ENCODE measurements at places on chromosomes 3 and 15.

- DNase-seq, result no peak
Measured at GRCh38 chr3:71048948-71049347, 534.6 kb downstream of the FOXP1 start.

GRCh38 chr3:28935146-28935545 is 345.7 kb upstream of the RBMS3 start:
- no peak for DNase-seq

DNA sequence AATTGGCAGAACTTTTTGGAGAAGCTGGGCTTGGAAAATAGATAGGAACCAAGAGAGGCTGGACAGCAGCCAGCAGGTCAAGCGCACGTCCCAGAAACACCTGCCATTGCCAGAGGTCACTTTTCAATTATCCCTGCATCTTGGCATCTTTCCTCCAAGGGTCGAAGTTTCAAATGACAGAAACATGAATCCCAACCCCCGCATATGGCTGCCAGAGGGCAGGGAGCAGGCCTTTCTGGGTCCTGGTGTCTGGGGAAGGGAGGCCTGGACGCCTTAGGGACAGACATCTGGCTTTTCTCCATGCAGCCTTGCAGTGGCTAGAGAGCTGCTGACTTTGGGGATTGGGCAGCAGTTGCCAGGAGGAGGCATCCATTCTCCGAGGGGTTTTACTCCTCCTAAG is 164.5 kb upstream of the TPM1 start:
- no peak for DNase-seq

DNA sequence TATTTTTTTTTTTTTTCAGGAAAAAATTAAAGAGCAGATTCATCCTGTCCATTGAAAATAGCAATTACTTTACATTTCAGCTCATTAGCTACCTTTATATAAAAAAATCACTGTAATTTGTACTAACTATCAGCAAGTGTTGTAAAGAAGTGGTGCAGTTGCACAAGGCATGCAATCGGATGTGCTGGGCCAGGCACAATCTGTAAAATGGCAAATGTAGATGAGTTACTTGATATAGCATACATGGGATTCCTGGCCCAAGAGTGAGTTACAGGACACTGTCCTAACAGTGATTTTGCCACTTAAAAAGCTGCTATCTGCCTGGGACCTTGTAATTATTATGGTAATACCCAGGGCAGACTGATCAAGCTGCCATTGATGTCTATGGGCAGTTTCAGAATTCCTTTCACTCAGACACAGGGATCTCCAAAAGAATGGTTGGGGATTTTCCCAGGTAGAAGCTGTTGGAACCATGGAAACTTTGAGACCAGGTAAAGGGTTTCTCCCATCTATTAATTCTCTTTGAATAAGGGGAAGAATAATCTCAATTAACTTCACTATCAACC is 182.2 kb upstream of the ICE2 start:
- DNase-seq, result no peak

GRCh38 chr3:196660381-196661166 is 21.1 kb downstream of the NRROS start:
- peak; percentile 82 for DNase-seq

- DNase-seq, result no peak
Measured at GRCh38 chr3:171189394-171190080, 163.0 kb upstream of the SLC2A2 start.

- no peak for DNase-seq
Measured at GRCh38 chr15:48170981-48171380, 7.1 kb downstream of the MYEF2 start.

- no peak for DNase-seq
Measured at GRCh38 chr3:149705416-149705815, 46.9 kb downstream of the COMMD2 start.

- no peak for DNase-seq
Measured at GRCh38 chr15:43433165-43433564, 59.8 kb downstream of the TP53BP1 start.

- no peak for DNase-seq
Measured at GRCh38 chr3:107112356-107112755, 264.9 kb upstream of the CCDC54 start.

DNA sequence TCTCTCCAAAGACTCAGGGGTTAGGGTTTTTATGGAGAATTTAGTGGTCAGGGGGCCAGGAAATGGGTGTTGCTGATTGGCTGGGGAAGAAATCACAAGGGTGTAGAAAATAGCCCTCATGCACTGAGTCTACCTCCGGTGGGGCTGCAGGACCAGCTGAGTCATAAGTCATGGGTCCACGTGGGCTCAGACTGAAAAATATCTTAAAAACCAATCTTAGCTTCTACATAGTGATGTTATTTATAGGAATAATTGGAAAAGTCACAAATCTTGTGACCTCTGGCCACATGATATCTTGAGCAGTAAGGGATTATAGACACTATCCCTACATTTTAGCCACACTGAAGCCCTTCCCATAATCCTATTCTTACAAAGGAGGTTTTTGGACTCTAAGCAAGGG is 224.0 kb downstream of the DPH6 start:
- DNase-seq, result no peak

GRCh38 chr3:27681249-27681748 is 40.8 kb downstream of the EOMES start:
- DNase-seq, result peak; percentile 94

DNA sequence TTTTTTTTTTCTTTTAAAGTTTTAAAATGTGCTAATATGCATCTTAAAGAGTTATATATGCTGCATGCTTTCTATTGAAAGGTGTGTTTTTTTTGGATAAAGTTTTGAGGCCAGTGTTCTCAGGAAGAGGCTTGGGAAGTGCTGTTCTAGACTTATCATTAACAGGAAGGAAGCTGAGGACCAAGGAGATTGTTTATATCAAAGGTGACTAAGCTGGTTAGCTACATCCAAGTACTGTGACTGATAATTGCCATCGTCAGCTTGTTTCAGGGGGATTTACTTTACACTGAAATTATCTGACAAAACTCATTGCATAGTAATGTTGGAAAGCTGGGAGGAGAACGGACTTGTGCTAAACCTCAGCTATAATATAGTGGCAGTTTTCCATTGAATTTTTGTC is 36.3 kb upstream of the UTS2B start:
- DNase-seq, result no peak

- no peak for DNase-seq
Measured at GRCh38 chr15:94610069-94610468, 378.7 kb downstream of the MCTP2 start.

DNA sequence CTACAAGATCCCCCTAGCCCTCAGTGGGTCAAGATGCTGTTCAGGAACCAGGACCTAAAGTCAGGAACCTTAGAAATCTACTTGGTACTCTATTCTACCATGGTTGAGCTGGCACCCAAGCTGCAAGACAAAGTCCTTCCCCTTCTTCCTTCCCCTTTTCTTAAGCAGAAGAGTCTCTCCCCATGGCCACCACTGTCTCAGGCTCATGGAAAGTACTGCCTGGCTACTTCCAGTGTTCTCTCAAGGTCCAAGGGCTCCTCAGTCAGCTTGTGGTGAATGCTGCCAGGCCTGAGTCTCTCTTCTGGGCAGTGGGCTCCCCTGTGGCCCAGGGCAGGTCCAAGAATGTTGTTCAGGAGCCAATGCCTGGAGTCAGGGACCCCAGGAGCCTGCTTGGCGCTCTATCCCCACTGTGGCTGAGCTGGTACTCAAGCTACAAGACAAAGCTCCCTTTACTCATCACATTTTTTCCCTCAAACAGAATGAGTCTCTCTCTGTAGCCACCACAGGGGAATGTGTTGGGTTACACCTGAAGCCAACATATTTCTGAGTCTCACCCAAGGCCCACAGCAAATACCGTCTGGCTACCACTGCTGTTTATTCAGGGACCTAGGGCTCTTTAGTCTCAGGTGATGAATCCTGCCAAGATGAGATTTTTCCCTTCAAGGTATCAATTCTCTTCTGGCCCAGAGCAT is 18.1 kb upstream of the SLC27A2 start:
- no peak for DNase-seq

DNA sequence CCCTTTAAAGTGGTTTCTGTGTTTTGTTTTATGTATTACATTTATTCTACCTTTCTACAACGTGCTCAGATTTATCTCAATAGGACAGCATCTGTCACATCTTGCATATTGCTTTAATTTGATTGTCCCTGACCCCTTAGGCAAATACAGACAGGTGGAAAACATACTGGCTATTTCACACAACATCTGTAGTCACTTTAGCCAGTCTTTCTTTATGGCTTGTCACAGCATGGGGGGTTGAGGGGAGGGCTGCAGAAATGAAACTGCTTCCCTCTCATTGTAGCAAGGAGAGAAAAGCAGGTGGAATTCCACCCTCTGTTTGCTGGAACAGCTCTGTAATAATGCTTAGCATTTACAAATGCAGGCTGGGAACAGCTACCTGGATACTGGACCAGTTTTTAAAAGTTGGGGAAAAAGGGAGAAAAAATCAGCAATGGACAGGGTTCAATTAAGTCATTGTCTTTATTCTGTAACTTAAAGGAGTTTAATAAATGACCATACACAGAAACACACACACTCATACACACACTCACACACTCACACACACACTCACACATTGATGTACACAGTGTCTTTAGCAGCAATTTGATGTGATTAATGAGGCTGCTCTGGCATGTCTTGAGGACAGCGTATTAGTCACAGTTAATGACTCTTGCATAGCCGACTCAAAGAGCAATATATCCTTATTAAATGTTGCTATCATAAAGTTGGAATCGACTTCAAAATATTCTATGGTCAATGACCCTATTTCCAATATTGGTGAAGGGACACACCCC is 283.7 kb upstream of the GBE1 start:
- no peak for DNase-seq

DNA sequence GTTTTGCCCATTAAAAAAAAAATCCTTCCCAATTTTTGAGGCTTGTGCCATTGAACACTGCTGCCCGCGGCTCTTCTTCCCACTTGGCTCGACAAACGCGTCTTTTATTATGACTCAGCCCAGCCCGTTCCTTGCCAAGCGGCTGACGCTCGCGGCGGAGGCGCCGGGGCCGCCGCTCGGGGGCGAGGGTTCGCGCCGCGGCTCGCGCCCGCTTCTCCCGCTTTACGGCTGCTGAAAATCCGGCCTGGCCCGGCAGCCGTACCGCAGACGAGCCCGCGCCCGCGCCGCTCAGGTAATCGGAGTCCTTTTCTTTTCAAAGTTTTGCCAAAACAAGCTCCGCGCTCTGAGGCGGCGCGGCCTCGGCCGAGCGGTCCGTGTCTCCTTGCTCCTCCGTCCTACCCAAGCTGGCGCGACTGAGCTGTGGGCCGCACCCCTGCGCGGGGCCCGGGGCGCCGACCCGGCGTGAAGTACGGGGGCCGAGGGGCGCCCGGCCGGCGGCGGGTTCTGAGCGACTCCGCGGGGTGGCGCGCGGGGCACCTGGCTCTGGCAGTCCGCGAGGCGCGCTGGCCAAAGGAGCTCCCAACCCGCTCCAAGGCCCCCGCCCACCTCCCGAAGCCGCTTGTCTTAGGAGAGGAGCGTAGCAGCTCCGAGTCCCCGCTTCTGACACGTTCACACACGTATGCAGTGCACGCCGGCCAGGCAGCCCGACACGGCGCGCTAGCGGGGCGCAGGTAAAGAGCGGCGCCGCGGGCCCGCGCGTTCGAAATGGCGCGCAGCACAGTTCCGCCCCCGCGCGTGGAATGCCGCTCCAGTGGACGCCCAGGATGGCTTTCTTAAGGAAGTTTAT is 418.2 kb upstream of the NAALADL2 start:
- DNase-seq, result peak; percentile 81

- DNase-seq, result no peak
Measured at GRCh38 chr3:128846486-128846891, 32.9 kb upstream of the ACAD9 start.

GRCh38 chr3:65262548-65262947 is 574.7 kb upstream of the ADAMTS9 start:
- DNase-seq, result no peak

- DNase-seq, result no peak
Measured at GRCh38 chr3:71102111-71102983, 481.2 kb downstream of the FOXP1 start.

GRCh38 chr15:41932511-41933289 is 38.8 kb upstream of the SPTBN5 start:
- no peak for DNase-seq

- no peak for DNase-seq
Measured at GRCh38 chr3:184815046-184815930, 3.3 kb downstream of the VPS8 start.

GRCh38 chr3:127536830-127537812 is 53.4 kb downstream of the TPRA1 start:
- no peak for DNase-seq

- DNase-seq, result no peak
Measured at GRCh38 chr15:84625123-84625522, 24.3 kb downstream of the ZSCAN2 start.

GRCh38 chr15:40349163-40349562 is 1.7 kb upstream of the PHGR1 start:
- DNase-seq, result no peak

DNA sequence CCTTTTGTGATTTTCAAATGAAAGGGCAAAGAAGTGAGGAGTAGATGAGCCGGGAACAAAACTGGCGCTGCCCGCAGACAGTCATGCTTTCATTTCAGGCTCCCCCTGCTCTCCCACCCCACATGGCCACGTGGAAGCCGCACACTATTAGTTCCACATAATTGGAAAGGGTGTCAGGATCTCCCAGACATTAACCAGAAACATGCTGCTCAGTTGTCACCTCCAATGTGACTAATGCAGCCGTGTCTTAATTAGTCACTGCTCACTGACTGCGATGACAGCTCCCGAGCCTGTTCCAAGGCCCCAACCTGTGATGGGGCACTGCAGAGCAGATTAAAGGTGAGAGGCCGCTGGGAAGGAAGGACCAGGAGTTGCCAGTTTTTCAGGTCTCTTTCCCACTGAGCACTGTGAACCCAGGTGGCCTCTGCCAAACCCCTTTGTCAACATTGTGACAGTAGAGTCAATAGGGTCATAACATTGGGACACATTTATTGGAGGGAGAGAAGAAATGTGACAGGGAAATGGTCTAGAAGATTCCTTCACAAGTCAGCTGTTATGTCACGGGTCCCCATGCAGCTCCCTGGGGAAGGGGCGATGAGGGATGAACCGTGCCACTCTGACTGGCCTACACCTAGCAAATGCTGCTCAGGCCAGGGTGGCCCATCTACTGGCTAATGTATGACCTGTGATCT is 38.6 kb upstream of the SFMBT1 start:
- no peak for DNase-seq

DNA sequence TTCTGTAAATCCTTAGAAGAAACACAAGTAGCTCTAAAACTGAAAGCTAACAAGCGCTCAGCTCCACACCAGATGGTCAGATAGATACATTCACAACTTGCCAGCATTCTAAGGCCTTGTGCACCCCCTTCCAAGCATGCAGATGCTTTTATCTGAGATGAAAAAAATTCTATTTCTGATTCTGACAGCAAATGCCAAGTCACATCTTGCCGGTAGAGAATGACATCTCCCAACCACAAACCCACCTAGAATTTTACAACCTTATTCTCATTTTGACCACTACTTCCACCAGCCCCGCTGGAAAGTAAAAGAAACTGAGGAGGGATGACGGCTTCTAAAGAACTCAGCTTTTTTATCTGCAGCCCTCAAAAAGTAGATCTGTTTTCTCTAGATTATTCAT is 57.7 kb downstream of the SUMF1 start:
- DNase-seq, result no peak

DNA sequence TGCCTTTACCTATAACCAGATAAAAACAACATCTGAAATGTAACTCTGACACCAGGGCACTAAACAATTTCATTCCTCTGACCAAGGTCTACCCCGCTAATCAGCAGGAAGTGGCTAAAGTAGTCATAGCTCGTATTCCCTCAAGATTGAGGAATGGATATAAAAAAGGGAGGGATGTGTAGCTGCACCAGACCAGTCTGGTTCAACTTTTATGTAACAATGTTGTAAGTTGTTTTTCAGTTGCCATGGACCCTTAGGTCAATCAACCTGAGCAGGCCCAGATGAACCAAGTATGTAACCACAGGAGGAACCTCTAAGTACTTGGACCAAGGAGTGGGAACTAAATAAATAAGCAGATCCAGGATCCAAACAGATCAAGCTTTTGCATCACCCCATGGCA is 28.4 kb upstream of the IFT57 start:
- DNase-seq, result no peak
